ENCODE measurements at places on chromosomes 1 and 21.

GRCh38 chr1:161091796-161092507, 2.6 kb upstream of the NECTIN4 start:
- no peak for DNase-seq

DNA sequence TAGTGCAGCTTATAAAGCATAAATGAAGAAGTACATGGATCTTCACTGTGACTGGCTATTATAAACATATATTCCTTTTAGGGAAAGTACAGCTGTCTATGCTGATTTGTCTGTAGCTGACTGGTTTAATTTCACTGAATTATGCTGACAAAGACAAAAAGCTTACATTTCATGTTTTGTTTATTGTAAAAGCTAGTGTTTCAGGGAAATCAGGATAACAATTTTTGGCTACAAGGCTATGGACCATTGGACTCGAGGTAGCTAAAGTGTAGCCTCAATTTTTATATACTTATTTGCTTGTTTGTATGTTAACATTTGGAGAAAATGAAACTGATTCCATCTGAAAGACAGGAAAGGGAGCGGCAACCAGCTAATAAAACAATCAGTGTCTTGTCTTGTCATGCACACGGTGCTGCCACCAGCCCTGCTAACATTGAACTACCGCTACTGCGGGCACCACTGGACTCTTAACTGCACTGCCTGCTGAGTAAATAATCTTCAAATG, 480.2 kb downstream of the COL11A1 start:
- no peak for DNase-seq

DNA sequence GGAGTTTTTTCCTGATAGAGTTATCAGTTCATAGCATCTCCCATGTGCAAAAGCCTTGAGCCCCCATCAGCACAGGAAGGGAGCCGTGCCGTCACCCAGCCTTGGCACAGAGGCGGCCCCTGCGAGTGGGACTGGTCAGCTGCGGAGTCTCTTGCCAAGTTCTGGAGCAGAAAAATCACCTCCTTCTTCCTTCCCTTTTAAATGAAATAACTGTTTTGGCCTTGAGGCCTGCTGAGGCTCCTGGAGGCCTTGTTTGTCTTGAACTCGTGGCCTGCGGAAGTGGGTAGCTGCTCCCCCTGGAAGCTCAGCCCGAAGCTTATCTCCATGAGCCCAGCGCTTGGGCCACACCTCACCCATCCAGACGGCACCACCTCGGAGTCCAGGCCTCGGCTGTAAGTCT, 145.7 kb upstream of the TMEM51 start:
- no peak for DNase-seq

DNA sequence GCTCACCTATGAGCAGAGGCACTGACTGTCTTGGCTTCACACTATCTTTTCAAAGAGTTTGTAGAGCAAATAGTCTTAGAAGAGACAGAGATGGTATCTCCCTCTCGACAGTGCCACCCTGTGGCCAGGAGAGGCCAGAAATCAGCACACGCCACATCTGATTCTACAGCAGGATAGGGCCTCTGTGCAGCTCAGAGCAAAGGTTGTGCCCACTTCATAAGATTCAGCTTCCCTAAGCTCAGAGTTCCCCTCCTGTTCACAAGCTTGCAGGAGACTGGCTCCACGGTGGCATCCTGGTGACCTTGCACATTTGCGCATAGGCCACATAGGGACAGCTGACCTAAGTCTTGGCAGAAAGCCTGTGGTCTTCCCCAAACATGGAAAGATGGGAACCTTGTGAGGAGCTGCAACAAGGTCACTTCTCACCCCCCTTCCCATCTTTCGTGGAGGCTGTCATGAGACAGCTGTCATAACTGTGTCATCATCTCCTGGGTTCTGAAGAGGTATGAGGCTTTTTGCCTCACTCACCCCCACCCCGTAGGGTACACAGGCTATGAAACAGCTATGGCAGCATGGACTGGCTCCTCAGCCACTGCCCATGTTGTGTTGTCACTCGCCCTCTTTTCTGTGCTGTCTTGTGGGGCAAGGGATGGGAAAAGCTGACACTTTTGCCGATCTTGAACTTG, 3.0 kb downstream of the ITLN2 start:
- DNase-seq: peak; percentile 69

DNA sequence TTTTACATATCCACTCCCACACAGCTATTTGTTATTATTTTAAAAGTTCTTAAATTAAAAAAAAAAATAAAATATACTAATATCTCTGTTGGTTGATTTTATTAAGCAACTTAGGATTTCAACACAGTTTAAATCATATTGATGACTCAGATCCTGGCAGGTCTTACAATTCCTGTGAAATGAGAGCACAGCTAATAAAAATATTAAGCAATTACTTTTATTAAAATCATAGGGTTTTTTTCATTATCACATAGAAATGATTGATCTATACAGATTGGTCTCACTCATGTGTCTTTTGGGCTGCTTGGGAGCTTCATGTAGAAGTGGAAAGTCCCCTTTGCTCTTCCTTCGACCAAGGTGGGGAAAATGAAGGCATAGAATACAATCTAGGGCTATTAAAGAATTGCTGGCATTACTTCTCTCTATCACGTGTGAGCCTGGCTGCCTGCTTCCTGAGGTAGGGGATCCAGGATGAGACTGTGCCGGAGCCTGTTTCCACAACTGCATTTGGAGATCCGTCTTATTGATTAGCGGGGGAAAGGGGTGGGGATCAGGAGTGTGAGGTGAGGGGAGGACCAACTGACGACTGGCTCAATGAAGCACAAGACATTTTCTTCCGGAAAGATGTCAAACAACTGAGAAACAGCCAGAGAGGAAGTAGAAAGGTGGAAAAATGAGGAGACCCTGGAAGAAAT, 858.0 kb downstream of the USP25 start:
- DNase-seq: no peak

GRCh38 chr1:40784141-40784770, 669 bp downstream of the KCNQ4 start:
- no peak for DNase-seq

- no peak for DNase-seq
These were observed 208.8 kb downstream of the KIF26B start for GRCh38 chr1:245363461-245364200.

DNA sequence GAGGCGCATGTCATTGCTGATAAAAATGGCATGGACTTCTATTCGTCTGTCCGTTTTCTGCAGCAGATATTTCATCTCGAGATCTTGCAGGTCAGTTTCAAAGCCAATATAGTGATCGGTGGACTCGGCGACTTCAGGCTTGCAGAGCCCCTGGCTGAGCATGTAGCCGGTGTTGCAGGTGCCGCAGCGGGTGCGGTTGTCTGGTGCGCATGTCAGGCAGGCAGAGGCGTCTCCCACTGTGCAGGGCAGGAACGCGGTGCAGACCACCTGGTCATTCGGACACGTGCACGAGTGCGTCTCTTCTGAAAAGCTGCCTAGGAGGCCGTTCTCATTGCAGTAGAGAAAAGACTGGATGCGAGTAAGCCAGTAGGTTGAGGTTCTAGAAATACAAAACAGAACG, 378.9 kb downstream of the BRINP3 start:
- no peak for DNase-seq

DNA sequence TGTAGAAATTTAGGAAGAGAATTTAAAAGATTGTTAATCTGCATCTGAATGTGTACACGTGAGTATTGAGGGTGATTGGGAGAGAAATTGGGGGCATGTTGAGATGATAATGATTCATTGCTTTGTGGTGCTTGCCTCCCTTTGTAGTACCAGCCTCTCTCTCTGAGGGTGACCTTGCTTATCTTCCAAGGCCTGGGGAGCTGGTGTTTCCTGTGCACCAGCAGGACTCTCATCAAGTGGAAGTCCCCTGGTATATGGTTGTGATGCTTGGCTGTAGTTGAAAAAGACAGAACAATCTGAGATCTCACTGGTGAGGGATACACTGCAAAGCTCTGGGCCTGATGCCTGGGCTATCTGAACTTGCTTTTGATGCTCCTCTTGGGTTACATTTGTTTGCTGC, 4.0 kb downstream of the TCHHL1 start:
- DNase-seq: no peak

GRCh38 chr1:46613661-46614603, 2.7 kb downstream of the MOB3C start:
- peak; percentile 14 for DNase-seq

GRCh38 chr1:107990606-107991005, 25.6 kb upstream of the VAV3 start:
- no peak for DNase-seq
